ENCODE measurements at places on chromosomes 5 and 9.

- DNase-seq, result no peak
Observed at GRCh38 chr5:127926974-127927373, 156.6 kb upstream of the SLC12A2 start.

DNA sequence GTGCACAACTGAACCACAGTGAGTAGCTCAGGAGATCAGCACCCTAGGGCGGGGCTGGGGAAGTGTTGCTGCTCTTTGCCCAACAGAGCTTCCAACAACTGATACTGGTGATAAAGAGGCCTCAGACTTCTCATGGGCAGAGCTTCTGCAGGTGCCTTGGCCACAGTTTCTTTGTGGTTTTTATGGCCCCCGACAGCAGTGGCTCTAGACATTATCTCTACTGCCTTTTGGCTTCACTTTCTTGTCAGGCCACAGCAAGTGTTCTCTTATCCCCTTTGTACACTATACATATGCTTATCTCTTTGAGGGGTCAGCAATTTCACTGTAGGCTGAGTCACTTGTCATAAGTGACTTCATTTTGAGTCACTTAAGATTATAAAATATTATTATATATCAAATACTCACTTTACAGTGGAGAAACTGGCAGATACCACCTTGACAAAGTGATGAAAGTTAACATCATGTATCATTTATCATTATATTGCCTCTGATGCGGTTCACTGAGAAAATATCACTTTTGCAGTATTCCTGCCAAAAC lies 90.9 kb upstream of the COX7C start:
- DNase-seq, result no peak

DNA sequence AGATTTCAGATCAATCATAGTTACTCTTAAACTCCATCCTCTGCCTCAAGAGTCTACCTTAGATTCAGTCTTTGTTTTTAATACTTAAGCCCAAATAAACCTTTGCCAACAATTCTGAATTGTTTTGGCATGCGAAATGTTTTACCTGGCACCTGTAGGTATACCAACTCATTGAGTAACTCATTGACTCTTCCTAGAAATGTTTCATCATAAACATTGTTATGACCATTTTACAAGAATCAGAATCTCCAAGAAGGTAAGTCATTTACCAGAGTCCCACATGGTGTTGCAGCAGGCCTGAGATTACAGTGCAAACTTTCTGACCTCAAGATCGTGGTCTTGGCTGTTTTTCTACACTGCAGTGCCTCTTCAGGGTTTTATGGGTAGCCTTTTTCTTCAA lies 750.4 kb downstream of the BRINP1 start:
- DNase-seq, result no peak

GRCh38 chr9:25960178-25960577 lies 281.9 kb upstream of the TUSC1 start:
- DNase-seq, result no peak

DNA sequence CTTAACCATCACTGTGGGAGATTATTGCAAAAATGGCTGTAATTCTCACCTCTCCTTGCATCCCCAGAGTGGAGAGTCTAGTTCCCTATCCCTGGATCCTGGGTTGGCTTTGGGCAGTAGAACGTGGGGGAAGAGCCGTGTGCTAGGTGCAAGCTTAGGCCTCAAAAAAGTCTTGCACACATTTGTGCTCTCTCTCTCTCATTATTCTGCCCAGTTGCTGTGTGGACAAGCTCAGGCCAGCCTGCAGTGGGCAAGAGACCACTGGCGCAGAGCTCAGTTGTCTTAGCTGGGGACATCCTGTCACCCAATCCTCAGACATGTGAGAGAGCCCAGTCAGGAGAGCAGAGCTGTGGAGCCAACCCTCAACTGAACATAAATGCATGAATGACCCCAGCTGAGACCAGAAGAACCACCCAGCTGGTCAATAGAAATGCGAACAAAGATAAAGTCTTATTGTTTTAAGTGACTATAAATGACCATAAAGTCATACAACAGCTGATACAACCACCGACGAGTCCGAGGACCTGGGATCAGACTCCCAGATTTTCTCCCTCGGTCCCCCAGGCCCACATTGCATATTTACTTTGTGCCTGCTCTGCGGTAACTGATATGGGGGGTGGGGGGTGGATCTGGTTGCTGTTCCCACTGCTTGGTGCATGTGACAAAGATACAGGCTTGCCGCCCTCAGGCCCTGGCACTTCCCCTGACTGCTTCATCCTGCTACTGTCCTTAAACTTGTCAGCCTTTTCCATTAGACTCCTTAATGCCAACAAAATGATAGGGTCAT lies 166.4 kb upstream of the MVB12B start:
- no peak for DNase-seq

GRCh38 chr5:131382407-131383395 lies 118.8 kb downstream of the CDC42SE2 start:
- DNase-seq, result peak; percentile 41

DNA sequence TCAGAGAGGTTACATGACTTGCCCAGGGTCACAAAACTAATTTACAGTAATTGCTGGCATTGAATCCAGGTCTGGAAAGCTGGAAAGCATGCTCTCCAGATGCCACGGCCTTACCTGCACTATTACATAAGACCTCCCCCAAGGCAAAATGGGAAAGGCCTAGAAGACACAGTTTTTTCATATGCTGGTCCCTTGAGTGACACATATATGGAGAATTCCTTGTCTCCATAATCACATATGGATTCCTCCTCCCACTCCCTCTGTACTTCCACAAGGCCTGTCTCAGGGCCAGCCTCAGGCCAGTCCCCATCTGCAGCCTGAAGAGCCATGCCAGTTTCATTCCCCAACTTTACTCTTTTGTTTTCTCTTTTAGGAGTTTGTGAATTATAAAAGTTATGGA lies 28.6 kb upstream of the MEIKIN start:
- no peak for DNase-seq

GRCh38 chr9:38130724-38131123 lies 61.7 kb upstream of the SHB start:
- DNase-seq, result no peak

DNA sequence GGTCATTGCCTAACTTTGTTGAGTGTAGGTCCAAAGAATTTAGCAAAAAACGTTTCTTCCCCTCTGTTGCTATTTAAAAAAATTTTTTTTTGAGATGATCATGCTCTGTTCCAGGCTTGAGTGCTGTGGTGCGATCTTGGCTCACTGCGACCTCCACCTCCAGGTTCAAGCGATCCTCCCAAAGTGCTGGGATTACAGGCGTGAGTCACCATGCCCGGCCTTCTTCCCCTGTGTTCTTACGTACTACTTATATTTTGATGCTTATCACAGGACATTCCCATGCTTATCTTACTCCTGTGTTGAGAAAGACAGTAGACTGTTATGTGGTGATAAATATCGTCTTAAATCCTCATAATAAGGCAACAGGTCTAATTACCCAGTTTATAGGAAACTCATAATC lies 2.5 kb downstream of the ACER2 start:
- DNase-seq, result no peak

DNA sequence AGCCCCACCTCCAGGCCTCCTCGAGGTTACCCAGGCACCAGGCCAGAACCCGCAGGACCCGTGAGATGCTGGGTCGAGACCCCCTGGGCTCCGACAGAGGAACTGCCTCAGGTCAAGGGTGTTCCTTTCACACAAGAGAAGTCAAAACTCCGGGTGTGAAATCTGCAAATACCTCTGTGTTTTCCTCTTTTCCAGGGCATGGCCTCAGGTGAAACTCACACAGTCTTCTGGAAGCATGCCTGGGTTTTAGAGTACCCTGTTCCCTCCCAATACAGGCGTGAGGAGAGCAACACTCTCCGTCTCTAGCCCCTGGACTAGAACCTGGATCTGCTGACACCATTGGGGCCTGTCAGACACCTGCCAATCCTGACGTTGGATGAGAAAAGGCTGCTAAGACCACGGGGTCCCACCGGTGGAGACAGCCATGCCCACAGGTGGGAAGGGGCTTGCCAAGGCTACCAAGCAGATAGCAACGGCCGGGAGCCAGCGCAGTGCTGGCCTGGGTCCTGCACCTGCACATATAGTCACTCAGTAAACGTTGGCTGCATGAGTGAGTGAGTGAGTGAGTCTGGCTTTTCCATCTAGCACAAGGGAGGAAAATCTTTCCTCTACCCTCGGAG lies 182.0 kb upstream of the PPP1R26 start:
- no peak for DNase-seq
